ENCODE measurements at places on chromosomes 2 and 18. TPM values are rescaled to one million over a fixed set of nuclear protein-coding genes. Genes with fewer than 3 reads are reported as not detected.

GRCh38 chr18:77078690-77079070, 53.9 kb downstream of the MBP start:
- H3K27me3 ChIP-seq, result no peaks in the 10 kb centered on the region
- H3K4me1 ChIP-seq, result peaks cover 15% of the 10 kb centered on the region
- no peaks in the 10 kb centered on the region for H3K36me3 ChIP-seq
- DNase-seq, result no peak
- no peak overlapping the region for H3K27ac ChIP-seq
- no peak overlapping the region for H3K4me3 ChIP-seq

DNA sequence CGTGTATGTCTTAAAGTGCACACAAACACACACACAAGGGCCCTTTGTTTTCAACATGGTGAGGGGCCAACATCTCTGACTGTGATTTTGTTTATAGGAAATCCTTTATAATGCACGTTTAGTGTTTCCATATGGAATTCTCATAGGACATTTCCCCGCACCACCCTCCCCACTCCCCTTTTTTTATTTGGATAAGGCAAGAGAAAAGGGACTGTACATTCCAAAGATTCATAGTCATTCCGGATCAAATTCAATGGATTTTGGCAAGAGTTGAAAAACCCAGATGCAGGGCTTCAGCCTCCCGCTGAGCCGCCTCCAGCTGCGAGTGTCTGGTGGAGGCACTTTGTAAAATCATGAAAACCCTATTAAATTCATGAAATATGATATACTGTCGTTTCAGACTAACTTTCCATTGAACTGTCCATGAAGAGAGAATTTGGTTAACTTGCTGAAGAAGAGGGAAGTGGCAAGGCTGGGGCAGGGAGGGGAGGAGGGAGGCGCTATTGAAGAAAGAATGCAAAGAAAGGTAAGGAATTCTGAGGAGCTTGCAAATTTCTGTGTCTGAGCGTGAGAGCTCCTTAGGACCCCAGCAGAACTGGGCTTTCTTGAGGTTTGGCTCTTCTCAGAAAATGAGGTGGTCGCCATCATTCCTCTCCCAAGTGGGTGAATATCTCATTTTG, 25.8 kb upstream of the SLC14A2 start:
- no peak overlapping the region for H3K27ac ChIP-seq
- H3K36me3 ChIP-seq, result no peaks in the 10 kb centered on the region
- DNase-seq, result no peak
- no peaks in the 10 kb centered on the region for H3K4me1 ChIP-seq
- no peaks in the 10 kb centered on the region for H3K27me3 ChIP-seq

DNA sequence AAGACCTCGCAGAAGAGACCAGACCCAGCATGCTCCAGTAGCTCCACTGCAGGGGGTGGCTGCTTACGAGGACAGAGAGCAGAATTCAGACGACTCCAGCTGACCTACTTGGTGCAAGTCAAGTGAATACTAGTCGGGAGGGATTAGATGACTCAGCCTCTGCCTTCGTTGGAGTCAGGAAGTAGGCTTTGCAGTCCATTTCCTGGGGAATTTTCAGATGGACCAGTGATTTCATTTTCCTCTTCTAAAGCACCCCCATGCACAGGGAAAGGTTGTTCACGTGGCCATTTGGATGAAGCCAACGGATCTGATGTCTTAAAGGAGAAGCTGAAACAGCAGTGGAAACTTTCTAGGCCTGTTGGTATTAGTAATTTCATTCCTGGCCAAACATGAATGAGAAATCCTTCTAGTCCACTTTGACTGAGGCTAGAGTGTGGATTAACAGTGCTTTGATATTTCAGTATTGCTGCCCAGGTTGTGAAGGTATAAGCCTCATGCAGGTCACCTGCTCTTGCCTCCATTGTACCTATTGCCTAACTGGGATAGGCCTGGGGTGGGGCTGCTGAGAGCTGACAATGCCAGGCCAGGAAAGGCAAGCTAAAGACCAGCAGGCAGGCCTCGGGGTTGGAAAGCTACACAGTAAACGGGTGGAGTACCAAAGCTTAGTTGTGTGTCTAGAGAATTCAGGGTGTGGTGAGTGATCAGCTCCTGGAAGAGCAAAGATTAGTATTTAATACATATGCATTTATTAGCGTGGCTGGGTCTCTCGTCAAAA, 117.6 kb upstream of the FOSL2 start:
- no peak overlapping the region for H3K4me3 ChIP-seq
- no peak for DNase-seq
- no peaks in the 10 kb centered on the region for H3K36me3 ChIP-seq
- H3K27me3 ChIP-seq, result no peaks in the 10 kb centered on the region

- no peak for DNase-seq
- no peak overlapping the region for H3K4me3 ChIP-seq
- no peak overlapping the region for H3K27ac ChIP-seq
- H3K36me3 ChIP-seq, result no peaks in the 10 kb centered on the region
- H3K4me1 ChIP-seq, result no peaks in the 10 kb centered on the region
Measured at GRCh38 chr2:201969938-201970785, 63.5 kb upstream of the FZD7 start.

- no peak for DNase-seq
- H3K36me3 ChIP-seq, result no peaks in the 10 kb centered on the region
- H3K27ac ChIP-seq, result no peak overlapping the region
Measured at GRCh38 chr2:226077031-226077430, 677.5 kb downstream of the NYAP2 start.

- no peak for DNase-seq
- H3K27me3 ChIP-seq, result peaks cover 5% of the 10 kb centered on the region
- H3K27ac ChIP-seq, result no peak overlapping the region
- no peaks in the 10 kb centered on the region for H3K36me3 ChIP-seq
- H3K4me3 ChIP-seq, result no peak overlapping the region
- no peaks in the 10 kb centered on the region for H3K4me1 ChIP-seq
Measured at GRCh38 chr18:11751341-11752115, 62.5 kb downstream of the GNAL start.

DNA sequence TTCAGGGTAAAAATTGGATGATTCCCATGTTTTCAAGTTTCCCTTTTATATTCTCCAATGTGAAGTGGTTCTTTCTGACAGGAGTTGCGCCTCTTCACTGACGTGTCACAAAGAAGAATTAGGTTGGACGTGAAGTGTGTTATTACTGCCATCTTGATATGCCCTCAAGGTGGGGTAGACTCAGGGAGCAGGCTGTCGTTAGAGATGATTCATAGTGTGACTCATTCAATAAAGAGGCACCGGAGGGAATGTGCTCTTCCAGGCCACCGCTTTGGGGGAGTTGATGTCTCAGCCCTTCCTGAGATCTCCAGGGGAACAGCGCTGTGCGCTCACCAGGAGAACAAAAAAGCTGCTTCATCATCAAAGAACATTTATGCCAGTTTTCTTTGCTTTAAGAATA, 3.6 kb upstream of the DGKD start:
- no peaks in the 10 kb centered on the region for H3K4me1 ChIP-seq
- H3K27me3 ChIP-seq, result no peaks in the 10 kb centered on the region
- H3K36me3 ChIP-seq, result no peaks in the 10 kb centered on the region
- no peak for DNase-seq
- no peak overlapping the region for H3K4me3 ChIP-seq
- H3K27ac ChIP-seq, result no peak overlapping the region

GRCh38 chr2:239806758-239807434, 218.2 kb downstream of the NDUFA10 start:
- no peak for DNase-seq
- H3K4me1 ChIP-seq, result no peaks in the 10 kb centered on the region
- H3K36me3 ChIP-seq, result no peaks in the 10 kb centered on the region
- no peak overlapping the region for H3K27ac ChIP-seq
- H3K4me3 ChIP-seq, result no peak overlapping the region
- no peaks in the 10 kb centered on the region for H3K27me3 ChIP-seq

- DNase-seq, result no peak
- H3K4me3 ChIP-seq, result no peak overlapping the region
- H3K27ac ChIP-seq, result no peak overlapping the region
- H3K27me3 ChIP-seq, result no peaks in the 10 kb centered on the region
- no peaks in the 10 kb centered on the region for H3K36me3 ChIP-seq
Measured at GRCh38 chr2:150309311-150310080, 178.0 kb downstream of the RND3 start.

DNA sequence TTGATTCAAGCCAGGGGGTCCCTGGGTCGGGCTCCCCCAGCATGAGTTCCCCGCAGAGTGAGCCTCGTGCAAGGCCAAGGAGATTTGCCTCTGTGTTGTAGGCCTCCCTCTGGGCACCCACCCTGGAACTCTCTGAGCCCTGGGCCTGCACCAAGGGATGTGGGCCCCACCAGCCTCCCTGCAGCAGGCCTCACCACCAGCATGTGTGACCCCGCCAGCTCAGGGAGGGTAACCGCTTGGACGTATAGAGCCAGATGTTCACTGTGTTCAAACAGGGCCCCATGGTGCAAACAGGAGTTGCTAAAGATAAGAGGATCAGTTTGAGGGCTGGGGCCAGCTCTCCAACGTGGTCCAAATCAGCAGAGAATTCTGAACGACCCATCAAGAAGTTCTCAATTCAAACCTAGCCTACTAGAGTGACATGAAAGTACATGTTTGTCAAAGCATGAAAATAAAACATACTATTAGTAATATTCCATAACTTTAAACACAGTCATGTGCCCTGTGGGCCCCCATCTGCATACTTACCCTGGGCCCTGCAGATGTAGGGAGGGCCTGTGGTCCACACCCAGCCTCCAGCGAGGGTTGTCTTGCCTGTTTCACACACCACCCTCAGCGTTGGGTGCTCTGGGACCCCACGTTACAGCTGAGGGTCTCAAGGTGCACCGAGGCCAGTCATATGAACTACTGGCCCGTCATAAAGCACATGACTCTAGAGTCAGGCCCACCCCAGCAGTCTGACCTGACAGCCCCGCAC, 5.5 kb upstream of the TUBB6 start:
- no peaks in the 10 kb centered on the region for H3K36me3 ChIP-seq
- DNase-seq, result no peak
- no peak overlapping the region for H3K27ac ChIP-seq
- H3K4me3 ChIP-seq, result no peak overlapping the region
- H3K4me1 ChIP-seq, result no peaks in the 10 kb centered on the region

GRCh38 chr2:36967236-36967876, 1.0 kb upstream of the STRN start:
- no peaks in the 10 kb centered on the region for H3K27me3 ChIP-seq
- H3K27ac ChIP-seq, result peak overlapping the region; percentile 85
- H3K4me3 ChIP-seq, result peak overlapping the region; percentile 96
- no peaks in the 10 kb centered on the region for H3K36me3 ChIP-seq
- DNase-seq, result no peak
- peaks cover 15% of the 10 kb centered on the region for H3K4me1 ChIP-seq

DNA sequence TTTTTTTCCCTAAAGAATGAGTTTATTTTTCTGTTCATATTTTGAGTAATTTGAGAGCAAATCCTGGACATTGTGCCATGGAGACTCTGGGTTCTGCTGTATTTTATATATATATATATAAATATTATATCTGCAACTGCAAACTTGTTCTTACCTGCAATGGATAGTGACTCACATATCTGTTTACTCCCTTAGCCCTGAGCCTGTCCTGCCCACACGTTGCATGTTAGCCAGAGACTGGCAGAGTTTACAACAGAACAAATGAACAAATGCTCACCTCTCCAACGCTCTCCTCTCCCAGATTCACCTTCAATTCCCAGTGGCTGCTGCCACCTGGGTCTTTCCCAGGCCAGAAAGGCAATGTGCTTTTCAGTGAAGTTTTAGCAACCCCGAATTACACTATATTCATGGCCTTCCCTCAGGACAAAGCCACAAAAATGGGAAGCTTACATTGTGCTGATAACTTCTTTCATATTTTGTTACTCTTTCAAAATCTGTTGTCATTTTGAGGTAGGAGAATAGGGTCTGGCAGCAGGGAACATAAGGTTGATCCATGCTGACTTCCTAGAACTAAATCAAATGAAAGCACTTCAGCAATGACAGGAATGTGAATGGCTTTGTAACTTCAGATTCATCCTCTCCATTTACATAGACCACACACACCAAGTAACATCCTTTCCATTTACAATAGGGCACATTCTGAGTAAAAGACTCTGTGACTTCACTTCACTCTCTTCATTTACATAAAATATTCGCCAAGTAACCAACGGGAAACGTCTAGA, 105.4 kb upstream of the FAM110C start:
- no peak overlapping the region for H3K4me3 ChIP-seq
- no peak overlapping the region for H3K27ac ChIP-seq
- H3K36me3 ChIP-seq, result no peaks in the 10 kb centered on the region

GRCh38 chr2:68742626-68743415, 8.2 kb downstream of the ARHGAP25 start:
- H3K27ac ChIP-seq, result no peak overlapping the region
- no peak overlapping the region for H3K4me3 ChIP-seq
- H3K27me3 ChIP-seq, result no peaks in the 10 kb centered on the region
- no peaks in the 10 kb centered on the region for H3K36me3 ChIP-seq
- no peaks in the 10 kb centered on the region for H3K4me1 ChIP-seq

GRCh38 chr2:233321166-233321565, 13.6 kb downstream of the SAG start:
- no peaks in the 10 kb centered on the region for H3K27me3 ChIP-seq
- no peak overlapping the region for H3K27ac ChIP-seq
- H3K4me1 ChIP-seq, result no peaks in the 10 kb centered on the region

GRCh38 chr2:23495661-23496114, 110.7 kb downstream of the KLHL29 start:
- peak; percentile 12 for DNase-seq
- no peak overlapping the region for H3K4me3 ChIP-seq
- H3K36me3 ChIP-seq, result no peaks in the 10 kb centered on the region

- peaks cover 4% of the 10 kb centered on the region for H3K4me1 ChIP-seq
- H3K4me3 ChIP-seq, result no peak overlapping the region
- H3K27me3 ChIP-seq, result no peaks in the 10 kb centered on the region
- H3K36me3 ChIP-seq, result peaks cover 30% of the 10 kb centered on the region
- DNase-seq, result no peak
- H3K27ac ChIP-seq, result no peak overlapping the region
Measured at GRCh38 chr2:85032621-85033020, 61.7 kb downstream of the KCMF1 start.

GRCh38 chr18:26301681-26302080, 75.4 kb downstream of the TAF4B start:
- H3K36me3 ChIP-seq, result no peaks in the 10 kb centered on the region
- no peak overlapping the region for H3K4me3 ChIP-seq
- no peaks in the 10 kb centered on the region for H3K4me1 ChIP-seq
- no peak overlapping the region for H3K27ac ChIP-seq
- no peaks in the 10 kb centered on the region for H3K27me3 ChIP-seq

GRCh38 chr2:108080177-108080576, 93.9 kb downstream of the SLC5A7 start:
- H3K36me3 ChIP-seq, result no peaks in the 10 kb centered on the region
- DNase-seq, result no peak
- H3K27me3 ChIP-seq, result no peaks in the 10 kb centered on the region
- H3K4me3 ChIP-seq, result no peak overlapping the region
- H3K27ac ChIP-seq, result no peak overlapping the region

GRCh38 chr2:95014126-95014708, 11.3 kb upstream of the MAL start:
- DNase-seq, result no peak
- H3K36me3 ChIP-seq, result no peaks in the 10 kb centered on the region
- H3K4me3 ChIP-seq, result no peak overlapping the region

The RNF144A gene
- total RNA-seq, result 2.0 TPM

The ZNF407 gene
- 5.9 TPM for total RNA-seq

The OST4 gene
- 168 TPM for total RNA-seq

The GAD1 gene
- not detected for total RNA-seq

The GDF7 gene
- total RNA-seq, result 3.5 TPM

The PDE1A gene
- 1.8 TPM for total RNA-seq

The CCDC68 gene
- 16.5 TPM for total RNA-seq
